Activated naive CD4-positive, alpha-beta T cell treated with anti-CD3 and anti-CD28 coated beads for 36 hours (primary cell): ENCODE measurements at places on chromosomes 12 and 14. TPM values are rescaled to one million over a fixed set of nuclear protein-coding genes. Genes with fewer than 3 reads are reported as not detected.

Gene PROX2
- total RNA-seq = 0.41 TPM

DNA sequence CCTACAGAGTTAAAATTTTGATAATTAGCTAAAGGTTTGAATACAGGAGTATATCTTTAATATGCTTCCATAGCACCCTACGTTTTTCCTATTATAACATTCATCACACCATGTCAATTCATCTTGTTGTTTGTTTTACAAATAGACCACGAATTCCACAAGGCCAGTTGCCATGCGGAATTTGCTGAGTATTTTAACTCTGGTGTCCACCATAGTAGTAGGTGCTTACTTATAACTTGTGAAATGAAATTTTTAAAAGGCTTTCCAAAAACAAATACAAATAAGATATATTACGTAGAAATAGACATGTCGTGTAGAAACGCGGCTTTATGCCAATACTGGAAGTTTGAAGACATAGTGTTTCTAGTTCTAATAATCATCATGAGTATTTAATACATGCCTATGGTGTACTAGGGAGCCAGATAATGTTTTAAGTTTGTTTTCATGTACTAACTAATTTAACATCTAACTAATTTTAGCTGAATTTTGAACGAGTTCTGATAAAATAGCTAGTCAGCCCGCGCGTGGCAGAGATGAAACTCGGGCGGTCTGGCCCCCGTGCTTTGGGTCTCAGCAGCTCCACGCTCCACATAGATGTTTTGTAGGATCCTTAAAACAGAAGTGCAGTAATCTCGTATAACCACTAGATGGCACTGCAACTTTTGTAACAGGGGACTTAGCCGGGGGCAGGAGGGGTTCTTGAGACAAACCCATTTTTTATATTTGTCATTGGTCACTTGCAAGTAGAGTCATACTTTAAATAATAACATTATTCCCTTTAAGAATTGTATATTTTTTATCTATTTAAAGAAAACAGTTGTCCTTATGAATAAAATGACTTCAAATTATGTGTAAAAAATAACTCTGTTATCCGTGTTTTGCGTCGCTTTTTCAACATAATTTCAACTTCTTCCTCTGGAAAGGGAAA lies 10.2 kb downstream of the CD69 start:
- DNase-seq = peak; percentile 68

Gene TMEM30B
- total RNA-seq = 2.8 TPM

GRCh38 chr12:113548467-113548866 lies 76.8 kb upstream of the LHX5 start:
- DNase-seq = no peak

Gene MGAT4C
- not detected for total RNA-seq

Gene PPM1H
- not detected for total RNA-seq

DNA sequence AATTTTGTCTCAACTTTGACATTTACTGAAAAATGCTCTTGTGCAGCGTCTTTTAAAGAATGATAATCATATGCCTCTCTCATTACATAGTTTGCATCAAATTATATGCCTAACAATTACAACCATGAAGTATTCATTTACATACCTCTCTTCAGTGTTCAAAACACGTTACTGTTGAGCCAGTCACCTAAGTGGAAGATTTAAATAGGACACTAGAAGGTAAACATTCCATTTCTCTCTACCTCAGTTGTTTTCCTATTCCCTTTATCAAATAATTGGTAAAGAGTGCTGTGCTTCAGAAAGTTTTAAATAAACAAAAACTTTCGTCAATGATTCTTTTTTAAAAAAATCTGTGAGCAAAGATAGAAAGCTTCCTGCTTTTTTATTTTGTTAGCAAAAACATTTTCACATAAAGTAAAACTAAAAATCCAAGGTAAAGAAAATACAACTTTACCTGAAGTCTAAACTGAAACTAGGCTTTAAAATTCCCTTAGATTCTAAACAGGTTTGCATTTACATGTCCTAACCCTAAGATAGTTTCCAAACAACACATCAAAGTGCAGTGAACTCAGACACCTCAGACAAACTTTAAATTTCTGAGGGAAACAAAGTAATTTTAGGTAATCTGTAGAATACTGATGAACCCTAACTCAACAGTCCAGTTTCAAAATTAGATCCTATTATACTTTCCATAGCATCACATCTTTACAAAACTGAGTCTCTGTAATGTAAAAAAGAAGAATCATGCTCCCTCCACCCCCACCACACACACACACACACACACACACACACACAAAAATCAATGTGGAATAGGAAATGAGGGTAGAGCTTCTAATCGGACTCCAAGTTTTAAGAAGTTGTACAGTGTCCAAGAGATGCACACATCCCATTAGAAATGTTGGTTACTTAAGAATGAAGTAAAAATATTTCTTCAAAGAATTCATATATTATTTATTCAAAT lies 46.2 kb downstream of the PAWR start:
- no peak for DNase-seq

DNA sequence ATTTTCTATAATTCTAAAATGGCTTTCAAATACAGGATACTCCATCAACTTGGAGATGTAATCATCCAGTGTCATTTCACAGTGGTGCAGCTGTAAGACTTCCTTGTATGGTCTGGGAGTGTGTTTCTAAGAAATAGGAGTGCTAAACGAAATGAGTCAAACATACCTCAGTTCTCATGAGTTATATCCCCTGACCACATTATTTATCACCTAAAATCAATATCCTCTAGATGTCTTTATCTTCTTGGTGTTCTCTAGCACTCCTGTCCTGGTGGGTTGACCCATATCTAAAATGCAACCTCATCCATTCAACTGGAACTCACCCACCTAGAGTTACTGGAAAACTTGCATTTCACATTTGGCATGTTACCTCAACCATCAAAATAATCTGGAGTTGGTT lies 33.2 kb downstream of the TMEM30B start:
- DNase-seq = no peak

DNA sequence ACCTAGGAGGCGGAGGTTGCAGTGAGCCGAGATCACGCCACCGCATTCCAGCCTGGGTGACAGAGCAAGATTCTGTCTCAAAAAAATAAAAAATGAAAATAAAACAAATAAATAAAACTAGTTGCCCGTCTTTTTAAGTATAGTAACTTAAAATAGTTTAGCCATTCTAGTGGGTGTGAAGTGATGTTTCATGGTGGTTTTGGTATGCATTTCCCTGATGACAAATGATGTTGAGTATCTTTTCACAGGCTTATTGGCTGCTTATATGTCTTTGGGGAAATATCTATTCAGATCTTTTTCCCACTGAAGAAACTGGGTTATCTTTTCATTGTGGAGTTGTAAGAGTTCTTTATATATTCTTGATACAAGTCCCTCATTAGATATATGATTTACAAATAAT lies 102.4 kb upstream of the METAP2 start:
- DNase-seq = no peak

GRCh38 chr14:95313707-95314106 lies 6.0 kb downstream of the CLMN start:
- no peak for DNase-seq

GRCh38 chr12:96503976-96504375 lies 14.6 kb downstream of the CFAP54 start:
- DNase-seq = no peak

DNA sequence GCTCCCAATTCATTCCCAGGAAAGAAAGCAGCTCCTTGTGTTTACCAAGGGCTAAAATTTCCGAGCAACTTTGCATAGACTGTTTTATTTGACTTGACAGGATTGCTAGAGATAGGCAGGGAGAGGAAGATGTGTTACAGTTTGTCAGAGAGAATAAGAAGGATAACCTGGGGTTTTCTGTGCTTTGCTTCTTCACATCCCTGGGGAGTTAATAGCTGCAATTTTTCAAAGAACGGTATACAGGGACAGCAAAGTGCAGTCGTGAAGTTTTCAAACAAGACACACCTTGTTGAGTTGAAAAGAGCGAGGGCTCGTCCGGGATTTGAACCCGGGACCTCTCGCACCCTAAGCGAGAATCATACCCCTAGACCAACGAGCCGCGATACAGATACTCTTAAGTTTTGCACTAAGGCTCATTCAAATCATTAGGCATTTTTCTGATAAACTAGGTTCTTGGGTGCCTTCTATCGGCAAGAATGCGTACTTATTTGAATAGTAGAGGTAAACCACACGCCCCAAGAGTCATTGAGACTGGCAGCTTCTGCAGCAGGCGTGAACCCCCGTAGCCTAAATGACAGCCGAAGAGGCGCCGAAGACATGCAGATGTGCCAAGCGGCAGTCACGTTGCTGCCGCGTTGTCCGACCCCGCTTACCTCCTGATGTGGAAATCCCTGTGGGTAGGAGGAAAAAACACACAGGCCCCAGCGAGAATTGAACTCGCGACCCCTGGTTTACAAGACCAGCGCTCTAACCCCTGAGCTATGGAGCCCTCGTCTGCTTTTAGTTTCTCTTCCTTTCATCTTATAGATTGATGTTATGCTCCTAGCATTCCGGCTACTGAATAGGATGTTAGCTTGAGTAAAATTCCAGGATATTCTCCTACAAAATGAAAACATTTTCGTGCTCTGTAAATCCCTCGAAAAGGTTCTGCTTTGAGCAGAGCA lies 22.2 kb upstream of the RNASE12 start:
- peak; percentile 92 for DNase-seq

GRCh38 chr12:77494296-77494695 lies 336.4 kb upstream of the NAV3 start:
- DNase-seq = no peak

Gene FITM1
- total RNA-seq = 0.19 TPM

Gene CMA1
- total RNA-seq = 1.2 TPM

Gene SERPINA3
- not detected for total RNA-seq

DNA sequence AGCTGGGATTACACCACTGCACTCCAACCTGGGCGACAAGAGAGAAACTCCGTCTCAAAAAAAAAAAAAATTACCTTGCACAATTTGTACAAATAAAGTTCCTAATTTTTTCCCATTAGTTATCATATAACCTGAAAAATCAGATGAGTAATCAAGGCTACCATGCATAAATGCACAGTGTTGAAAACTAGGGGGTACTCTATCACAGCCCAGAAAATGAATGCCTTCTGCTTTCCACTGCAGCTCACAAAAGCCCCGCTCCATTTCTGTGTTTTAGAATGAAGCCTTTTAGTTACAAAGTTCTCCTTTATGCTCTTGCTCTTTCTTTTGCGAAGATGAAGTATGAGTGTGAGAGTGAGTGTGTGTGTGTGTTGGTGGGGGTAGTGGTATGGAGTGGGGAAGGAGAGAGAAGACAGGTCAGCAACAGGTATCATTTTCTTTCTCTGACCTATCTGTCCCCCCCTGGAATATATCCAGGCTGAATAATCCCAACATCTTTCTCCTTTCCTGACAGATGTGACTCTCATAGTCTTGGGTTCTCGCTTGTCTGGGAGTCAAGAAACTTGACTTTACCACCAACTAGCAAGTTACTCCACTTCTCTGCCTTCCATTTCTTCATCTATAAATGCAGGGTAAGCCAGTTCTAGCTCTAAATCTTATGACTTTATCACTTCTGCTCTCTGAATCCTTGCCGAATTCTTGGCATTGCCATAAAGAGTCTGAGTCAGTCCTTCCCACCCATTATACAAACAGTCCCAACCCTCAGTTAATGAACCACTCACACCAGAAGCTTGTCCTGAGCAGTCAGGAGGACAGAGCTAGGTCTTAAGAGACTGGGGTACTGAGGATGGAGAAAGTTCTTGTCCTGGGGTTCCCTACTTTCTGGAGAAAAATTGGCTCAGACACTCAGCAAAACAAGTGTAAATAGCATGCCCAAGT lies 16.1 kb downstream of the BIN2 start:
- no peak for DNase-seq

Gene PGAM5
- total RNA-seq = 55.7 TPM

DNA sequence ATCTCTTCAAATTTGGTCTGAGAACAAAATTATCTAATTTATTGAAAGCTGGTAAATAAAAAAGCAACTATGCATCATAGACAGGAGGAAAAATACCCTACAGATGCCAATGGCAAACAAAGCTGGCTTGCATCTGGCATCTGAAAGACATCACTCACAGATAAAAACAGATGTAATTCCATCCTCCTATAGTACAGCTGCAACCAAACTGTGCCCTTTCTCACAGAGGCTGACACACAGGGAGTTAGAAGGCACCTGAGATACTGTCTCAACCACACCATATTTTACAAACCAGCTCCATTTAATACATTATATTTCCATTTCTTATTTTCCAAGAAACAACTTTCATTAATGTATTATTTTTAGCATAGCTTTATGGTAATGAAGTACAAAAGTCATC lies 39.4 kb downstream of the DUSP16 start:
- DNase-seq = no peak

Gene APOF
- total RNA-seq = not detected

- DNase-seq = no peak
These were observed 10.4 kb downstream of the NCOR2 start for GRCh38 chr12:124556896-124557501.

DNA sequence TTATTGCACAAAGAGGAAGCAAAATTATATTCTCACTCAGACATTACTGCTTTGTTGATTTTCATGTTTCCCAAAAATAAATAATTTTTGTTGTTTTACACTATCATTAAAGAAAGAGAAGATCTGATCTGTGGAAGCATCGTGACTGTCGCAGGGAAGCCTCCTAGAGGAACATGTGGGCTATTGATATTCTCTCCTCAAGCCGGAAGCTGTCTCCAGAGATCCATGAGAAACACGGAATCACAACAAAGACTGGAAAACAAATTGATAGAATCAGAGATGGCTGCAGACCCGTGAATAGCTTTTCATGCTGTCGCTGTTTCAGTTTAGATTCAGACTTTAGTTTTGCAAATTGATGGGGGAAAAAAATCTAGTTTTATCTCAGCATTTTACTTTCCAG lies 235.2 kb upstream of the TMPO start:
- DNase-seq = no peak

DNA sequence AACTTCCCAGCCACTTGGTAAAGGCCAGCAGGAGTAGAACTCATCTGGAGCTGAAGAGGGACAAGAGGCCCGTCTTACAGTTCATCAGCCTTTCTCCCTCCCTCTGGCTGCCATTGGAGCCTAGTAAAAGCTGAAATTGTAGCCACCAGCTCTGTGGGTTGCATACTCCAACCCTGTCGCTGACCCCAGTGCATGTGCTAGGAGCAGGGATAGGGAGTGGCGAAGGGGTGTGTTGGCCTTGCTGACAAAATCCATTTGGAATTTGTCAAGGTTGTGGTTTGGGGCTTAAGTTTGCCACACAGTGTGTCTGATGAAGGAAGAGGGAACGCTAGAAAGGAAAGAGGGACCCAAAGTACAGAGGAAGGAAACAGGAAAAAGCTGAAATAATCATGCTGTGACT lies 4.0 kb upstream of the ARF3 start:
- no peak for DNase-seq

Gene SLC5A8
- not detected for total RNA-seq

DNA sequence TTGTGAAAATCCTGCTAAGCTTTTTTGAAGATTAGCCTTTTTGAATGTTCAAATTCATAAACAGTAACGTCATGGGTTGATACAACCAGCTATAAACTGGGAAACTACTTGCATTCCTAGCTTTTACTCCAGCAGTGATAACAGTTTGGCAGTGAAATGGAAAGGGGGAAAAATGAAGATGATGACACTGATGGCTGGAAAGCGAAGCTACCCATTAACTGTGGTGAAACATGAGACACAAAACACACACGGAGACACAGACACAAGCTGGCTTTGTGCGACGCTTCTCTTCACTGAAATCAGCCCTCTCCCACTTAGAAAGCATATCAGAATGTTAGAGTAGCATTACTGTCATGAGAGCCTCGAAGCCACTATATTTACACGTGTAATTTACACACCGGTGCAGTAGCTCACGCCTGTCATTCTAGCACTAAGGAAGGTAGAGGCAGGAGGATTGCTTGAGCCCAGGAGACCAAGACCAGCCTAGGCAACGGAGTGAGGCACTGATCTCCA lies 15.7 kb downstream of the VPS37B start:
- DNase-seq = no peak
